ENCODE measurements at places on chromosomes 5 and 9.

- DNase-seq, result no peak
These were observed 70.7 kb upstream of the RNF38 start for GRCh38 chr9:36470643-36471290.

- no peak for DNase-seq
These were observed 34.2 kb upstream of the RASGRF2 start for GRCh38 chr5:80925931-80926330.

GRCh38 chr5:149002053-149002452, 60.8 kb downstream of the SH3TC2 start:
- DNase-seq, result no peak

- DNase-seq, result peak; percentile 75
These were observed 13.3 kb downstream of the PHF2 start for GRCh38 chr9:93589688-93590087.

DNA sequence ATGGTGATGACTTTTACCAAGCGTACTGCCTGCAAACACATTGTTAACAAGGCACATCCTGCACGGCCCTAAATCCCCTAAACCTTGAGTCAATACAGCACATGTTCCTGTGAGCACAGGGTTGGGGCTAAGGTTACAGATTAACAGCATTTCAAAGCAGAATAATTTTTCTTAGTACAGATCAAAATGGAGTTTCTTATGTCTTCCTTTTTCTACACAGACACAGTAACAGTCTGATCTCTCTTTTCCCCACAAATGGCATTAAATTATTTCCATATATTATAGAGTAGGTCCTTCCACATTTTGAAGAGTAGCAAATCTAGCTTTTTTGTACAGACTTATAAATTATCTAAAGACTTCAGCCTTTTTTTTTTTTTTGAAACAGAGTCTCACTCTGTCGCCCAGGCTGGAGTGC, 1.6 kb upstream of the TMEM141 start:
- DNase-seq, result no peak

- no peak for DNase-seq
These were observed 6.0 kb downstream of the PUM3 start for GRCh38 chr9:2837915-2838314.

- DNase-seq, result no peak
These were observed 26.3 kb upstream of the TENT4A start for GRCh38 chr5:6686915-6687409.

All from NCI-H1417 (cell line).